ENCODE measurements at places on chromosomes 6 and 20.

- DNase-seq = no peak
These were observed 18.9 kb downstream of the CDH26 start for GRCh38 chr20:59977086-59977485.

DNA sequence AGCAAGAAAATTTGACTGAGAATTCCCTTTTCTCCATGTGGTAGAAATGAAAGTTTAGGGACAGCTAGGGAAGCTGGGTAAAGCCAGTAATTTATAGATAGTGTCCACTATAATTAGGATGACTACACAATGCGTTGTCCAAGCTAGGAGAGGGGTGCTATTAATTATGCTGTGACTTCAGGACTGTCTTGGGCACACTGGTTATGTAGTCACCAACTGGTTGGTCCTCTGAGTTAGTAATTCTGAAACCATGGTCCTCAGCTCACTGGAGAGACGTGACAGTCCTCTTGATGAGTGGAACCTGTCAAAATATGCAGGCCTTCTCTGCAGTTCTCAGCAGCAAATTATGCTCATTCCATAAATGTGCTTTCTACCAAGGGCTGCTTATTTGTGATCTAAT is 94.6 kb upstream of the ENPP5 start:
- DNase-seq = no peak

DNA sequence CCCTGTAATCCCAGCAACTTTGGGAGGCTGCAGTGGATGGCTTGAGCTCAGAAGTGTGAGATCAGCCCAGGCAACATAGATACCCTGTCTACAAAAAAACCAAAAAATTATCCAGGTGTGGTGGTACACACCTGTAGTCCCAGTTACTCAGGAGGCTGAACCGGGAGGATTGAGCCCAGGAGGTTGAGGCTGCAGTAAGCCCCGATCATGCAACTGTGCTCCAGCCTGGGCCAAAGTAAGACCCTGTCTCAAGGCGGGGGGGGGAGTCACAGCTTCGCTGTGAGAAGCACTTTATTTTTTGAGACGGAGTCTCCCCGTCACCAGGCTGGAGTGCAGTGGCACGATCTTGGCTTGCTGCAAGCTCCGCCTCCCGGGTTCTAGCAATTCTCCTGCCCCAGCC is 54.2 kb downstream of the EZR start:
- DNase-seq = no peak

- DNase-seq = no peak
These were observed 39.3 kb downstream of the DACT2 start for GRCh38 chr6:168280020-168280898.

DNA sequence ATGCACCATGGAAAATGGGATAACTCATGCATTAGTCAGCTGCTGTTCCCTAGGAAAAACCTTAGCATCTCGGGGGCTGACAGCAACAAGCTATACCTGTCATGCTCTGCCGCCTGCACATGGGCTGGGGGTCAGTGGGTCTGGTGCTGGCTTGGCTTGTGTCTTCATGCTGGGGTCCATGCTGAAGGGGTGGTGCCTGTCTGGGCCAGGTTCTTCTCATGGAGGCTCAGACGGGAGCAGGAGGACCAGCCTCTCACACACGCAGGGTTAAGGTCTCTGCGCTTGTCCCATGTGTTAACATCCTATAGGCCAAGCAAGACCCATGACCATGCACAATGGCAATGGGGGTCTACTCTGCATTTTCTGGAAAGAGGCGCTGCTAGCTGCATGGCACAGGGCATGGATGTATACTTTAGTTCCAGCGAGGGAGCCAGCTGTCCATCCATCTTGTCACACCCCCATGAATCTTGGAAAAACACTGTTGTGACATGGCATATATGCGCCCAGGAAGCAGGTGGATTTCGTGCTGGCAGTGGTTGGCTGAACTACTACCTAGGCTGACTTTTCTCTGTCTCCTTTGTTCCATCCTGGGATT is 24.6 kb upstream of the CST3 start:
- DNase-seq = no peak

GRCh38 chr20:13687815-13688214 is 49.1 kb upstream of the TASP1 start:
- DNase-seq = no peak

GRCh38 chr6:139029470-139030227 is 1.1 kb downstream of the ABRACL start:
- peak; percentile 61 for DNase-seq

- no peak for DNase-seq
These were observed 64.8 kb downstream of the SYNJ2 start for GRCh38 chr6:158046201-158047126.

Measured in NCI-H1105 treated with DMSO at 0.1 percent for 48 hours (cell line).